ENCODE measurements at places on chromosomes 3 and 15. TPM values are rescaled to one million over a fixed set of nuclear protein-coding genes. Genes with fewer than 3 reads are reported as not detected.

DNA sequence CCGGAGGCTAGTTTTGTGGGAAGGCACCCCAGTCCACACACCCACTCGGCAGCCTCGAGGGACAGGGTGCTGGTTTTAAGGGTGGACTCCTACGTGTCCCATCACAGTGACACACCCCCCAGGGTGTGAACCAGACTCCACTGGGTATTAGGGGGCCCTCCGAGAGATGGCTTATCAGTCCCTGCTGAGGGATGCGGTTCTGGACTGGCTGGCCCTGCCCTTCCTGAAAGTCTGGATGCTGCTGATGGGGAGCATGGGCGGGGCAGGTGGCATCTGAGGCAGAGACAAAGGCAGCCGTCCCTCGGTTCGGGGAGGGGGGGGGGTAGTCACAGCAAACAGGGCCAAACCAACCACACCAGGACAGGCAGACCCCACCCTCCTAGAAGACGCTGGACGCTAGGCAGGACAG is 939 bp upstream of the ULK3 start:
- DNase-seq: no peak

- DNase-seq: no peak
Observed at GRCh38 chr15:86653344-86654197, 573.9 kb downstream of the AGBL1 start.

The ACKR2 gene
- 2.0 TPM for polyA plus RNA-seq

GRCh38 chr3:97975466-97975865 is 3.2 kb upstream of the RIOX2 start:
- no peak for DNase-seq

DNA sequence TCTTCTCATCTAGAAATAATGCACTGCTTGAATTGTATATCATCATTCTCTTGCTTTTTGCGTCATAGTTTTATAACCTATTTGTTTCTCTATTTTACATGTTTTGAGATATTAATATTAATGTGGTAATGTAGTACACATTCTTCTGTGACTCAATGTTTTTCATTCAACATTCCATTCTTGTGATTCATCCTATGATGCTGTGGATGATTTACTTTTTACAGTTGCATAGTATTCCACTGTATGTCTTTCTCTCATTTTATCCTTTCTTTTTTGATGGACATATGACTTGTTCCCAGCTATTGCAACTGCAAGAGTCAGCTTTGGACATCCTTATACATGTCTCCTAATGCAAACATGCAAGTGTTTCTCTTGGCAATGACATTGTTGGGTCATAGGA is 20.6 kb upstream of the VEPH1 start:
- no peak for DNase-seq
